Foreskin keratinocyte (primary cell): ENCODE measurements at places on chromosomes 3 and 15.

GRCh38 chr3:123048480-123049237, 18.2 kb upstream of the PDIA5 start:
- no peak for DNase-seq

GRCh38 chr15:69117431-69117871, 43.0 kb upstream of the GLCE start:
- peak; percentile 45 for DNase-seq

GRCh38 chr3:52073490-52073889, 17.1 kb upstream of the DUSP7 start:
- no peak for DNase-seq

DNA sequence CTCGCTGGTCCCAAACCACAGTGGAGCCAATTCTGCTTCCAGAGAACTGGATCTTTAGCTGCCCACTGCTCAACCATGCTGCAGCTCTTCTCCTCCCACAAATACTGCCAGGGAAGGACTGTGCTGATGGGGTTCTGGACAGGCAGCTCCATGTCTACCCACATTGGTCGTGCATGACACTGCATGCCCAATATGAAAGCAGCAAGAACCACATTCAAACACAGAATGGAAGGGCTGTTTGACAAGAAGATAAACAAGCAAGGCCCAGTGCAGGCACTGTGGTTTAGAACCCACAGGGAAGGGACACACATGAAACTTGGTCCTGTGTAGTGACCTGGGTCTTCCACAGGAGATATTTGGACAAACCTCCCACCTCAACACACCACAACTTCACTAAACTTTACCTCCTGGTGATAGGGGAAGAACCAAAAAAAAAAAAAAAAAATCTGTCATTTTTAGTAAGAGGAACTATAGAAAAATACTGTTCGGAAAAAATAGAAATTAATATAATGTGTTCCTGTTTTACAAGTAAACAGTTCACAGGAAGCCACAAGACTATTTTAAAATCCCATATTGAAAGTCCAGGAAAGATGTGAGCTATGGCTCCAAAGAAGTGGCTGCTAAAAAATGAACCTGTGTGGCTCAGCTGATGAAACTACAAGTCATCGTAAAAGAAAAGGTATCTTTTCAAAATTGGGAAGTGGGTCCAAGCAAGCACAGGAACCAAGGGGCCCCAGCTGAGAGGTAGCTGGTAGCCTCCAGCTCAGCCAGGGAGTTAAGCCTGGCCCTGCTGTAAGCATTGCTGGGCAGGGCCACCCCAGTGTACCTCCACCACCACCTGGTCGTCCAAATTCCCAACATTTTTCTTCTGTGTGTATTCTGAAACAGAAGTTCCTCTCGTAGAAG, 77.7 kb upstream of the ACAN start:
- no peak for DNase-seq

DNA sequence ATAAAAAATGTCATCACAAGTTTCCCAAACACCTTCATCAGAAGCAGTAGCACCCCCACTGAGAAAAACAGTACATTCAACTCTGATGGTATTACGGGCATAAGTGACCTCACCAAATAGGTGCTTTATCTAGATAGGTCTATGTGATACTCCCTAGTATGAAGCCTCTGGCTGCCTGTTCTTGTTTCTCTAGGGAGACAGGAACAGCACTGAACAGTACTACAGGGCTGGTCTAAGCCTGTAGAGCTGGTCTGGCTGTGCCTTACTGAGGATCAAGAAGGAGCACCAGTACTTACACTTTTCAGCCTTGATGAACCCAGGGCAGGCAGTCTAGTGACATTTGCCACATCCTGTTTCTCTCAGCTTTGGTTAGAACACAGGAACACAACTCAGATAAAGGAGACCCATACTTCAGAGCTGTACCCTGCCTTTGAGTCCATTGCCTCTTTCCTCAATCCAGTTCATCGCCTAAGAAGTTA, 35.9 kb downstream of the OXNAD1 start:
- no peak for DNase-seq

DNA sequence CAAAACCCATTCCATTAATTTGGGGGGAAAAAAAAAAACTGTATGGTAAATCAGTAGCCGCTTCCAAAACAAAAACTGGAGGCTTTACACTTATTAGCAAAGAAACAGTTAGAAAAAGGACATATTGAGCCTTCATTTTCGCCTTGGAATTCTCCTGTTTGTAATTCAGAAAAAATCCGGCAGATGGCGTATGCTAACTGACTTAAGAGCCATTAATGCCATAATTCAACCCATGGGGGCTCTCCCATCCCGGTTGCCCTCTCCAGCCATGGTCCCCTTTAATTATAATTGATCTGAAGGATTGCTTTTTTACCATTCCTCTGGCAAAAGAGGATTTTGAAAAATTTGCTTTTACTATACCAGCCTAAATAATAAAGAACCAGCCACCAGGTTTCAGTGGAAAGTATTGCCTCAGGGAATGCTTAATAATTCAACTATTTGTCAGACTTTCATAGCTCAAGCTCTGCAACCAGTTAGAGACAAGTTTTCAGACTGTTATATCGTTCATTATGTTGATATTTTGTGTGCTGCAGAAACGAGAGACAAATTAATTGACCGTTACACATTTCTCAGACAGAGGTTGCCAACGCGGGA, 9.4 kb upstream of the RPL24 start:
- peak; percentile 50 for DNase-seq

- no peak for DNase-seq
These were observed 77.6 kb downstream of the CCK start for GRCh38 chr3:42188376-42188775.

- DNase-seq, result no peak
These were observed 76.9 kb downstream of the TRIM69 start for GRCh38 chr15:44813231-44813630.
